Nucleus accumbens (tissue), 56 donors: ENCODE measurements at places on chromosomes 5 and 9.

- peak; percentile 44 for DNase-seq
Measured at GRCh38 chr5:77168161-77168878, 42.2 kb upstream of the PDE8B start.

- DNase-seq: no peak
Measured at GRCh38 chr5:78961743-78962142, 23.4 kb downstream of the ARSB start.

DNA sequence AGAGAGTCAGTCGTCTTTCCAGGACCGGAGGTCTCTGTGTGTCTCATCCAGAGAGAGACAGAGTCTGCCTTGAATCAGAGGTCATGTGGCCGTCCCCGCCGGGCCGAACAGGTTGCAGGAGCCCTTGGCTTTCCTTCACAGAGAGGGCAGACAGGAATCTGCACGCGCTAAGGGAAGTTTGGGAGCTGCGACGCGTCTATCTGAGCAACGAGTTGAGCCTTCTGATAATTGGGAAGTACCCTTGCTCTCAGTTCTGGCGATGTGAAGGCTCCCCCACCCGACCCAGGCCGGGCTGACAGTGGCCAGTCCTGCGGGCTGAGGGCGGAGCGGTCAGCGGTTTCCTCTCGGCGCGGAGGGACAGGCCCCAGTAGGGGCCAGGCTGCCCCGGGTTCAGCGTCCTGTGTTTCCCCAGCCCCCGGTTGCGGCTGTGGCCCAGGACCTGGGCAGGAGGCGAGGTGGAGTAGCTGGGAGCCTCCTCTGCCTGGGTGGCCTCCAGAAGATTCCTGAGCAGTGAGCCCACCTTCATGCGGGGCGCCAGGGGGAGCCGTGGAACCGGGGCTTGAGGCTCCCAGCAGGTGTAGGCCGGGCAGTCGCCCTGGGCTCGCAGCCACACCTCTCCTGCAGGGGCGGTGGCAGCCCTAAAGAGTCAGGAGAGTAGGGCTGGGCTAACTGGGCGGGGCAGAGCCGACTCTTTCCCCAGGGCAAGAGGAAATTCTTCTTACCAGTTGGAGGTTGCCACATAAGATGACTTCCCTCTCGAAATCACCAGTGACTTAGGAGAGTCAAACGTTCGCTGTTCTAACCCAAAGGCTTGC, 13.9 kb downstream of the NR2F1 start:
- no peak for DNase-seq

DNA sequence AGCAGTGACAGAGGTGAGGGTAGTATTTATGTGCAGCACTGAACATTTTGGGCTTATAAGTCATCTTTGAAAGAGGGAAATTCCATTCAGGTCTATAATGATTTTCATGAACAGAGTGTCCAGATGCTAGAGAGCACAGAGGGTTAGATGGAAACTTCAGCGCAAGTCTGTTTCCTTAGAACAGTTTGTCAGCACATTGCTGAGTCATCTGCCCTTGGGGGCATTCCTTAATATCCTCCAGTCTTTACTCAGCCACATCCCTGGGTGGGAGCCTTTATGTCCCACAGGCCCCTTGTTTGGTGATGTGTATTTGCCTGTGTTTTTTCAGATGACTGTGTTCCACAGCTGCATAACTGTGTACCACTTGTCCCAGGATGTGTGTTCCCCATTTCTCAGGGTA, 138.5 kb upstream of the S1PR3 start:
- DNase-seq: no peak

DNA sequence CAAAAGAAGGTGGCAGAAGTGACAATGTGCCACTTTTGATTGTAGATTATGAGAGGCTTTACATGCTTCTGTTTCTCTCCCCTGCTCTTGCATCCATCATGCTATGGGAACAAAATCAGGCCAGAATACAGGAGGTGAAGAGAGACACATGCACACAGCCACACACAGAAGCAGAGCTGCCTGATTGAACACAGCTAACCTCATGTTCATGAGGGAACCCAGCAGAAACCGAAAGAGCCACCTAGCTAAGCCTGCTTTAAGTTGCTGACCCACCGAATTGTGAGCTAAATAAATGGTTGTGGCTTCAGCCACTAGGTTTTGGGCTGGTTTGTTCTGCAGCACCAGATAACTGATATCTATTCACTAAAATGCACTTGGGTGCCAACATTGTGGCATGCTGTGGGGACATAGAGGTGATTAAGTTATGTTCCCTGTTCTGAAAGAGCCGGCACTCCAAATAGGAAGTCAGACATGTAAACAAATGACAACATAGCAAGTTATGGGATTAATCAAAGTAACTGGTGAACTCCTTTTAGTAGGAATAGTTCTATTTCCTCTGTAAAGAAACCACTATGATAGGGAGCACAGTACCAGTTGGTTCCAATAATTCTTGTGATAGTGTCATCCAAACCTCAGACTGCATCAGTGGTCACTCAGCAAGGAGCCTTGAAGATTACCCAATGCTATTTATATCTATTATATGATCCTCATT, 93.6 kb upstream of the TNC start:
- DNase-seq: no peak

GRCh38 chr5:37837414-37838032, 2.3 kb downstream of the GDNF start:
- peak; percentile 85 for DNase-seq

DNA sequence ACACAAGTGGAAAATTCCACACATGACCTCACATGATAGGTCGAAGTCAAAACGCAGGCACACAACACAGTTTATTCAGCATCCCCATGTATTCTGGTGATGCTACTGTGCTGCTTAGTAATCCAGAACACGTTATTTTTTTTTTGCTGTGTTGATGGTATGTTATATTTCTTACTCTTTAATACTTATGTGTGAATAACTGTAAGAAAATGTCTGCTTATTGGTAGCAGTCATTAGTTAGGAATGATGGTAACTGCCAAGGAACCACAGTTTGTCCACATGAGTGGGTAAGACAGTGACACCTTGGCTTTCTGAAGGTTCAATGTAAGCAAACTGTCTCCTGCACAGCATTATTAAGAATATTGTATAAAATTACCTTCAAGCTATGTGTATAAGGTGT, 107.7 kb upstream of the DAPK1 start:
- DNase-seq: no peak

- DNase-seq: no peak
Measured at GRCh38 chr5:124842725-124843595, 96.5 kb upstream of the ZNF608 start.

DNA sequence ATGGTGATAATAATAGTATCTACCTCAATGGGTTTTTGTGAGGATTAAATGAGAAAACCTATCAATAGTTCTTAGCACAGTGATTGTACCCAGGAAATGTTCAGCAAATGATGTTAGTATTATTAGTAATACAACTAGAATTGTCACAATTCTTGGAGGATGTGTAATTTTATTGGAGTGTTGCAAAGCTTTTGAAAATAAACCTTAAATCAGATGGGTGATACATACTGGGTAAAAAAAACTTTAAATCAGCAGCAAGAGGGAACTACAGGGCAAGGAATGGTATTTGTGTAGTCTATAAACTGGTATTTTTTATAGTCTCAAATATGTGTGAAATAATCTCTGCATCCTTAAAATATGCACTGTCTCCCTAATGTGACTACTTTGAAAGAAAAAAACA, 371.6 kb downstream of the PIK3R1 start:
- DNase-seq: no peak

DNA sequence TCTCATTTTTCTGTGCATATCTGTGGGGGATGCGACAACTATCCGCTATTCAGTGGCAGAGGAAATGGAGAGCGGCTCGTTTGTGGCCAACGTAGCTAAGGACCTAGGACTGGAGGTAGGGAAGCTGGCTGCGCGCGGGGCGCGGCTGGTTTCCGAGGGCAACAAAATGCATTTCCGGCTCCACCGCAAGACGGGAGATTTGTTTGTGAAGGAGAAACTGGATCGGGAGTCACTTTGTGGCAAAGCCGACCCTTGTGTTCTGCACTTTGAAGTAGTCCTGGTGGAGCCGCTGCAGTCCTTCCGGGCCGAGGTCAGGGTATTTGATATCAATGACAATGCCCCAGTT, 320 bp downstream of the PCDHB1 start:
- no peak for DNase-seq

DNA sequence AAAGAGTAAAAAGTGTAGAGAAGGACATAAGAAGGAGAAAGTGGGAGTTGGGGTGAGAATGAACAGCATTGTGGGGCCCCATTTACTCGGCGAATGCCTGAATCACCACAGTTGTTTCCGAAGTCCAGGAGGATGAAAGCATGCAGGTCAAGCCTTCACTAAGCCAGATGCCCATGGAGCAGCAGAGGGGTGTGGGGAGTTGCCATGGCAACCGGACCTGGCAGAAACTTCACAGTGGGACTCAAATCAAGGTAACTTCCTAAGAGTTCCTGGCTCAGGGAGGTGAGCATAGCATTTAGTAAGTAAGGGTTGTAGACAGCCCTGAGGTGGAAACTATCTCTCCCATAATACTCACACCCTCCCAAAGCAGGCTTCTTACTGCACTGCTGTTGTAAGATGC, 357.1 kb downstream of the TRIM32 start:
- DNase-seq: no peak

GRCh38 chr9:35828716-35829083, at the start of gene FAM221B:
Gene FAM221B (minus strand): TSS chr9:35828732. CDS start chr9:35826161, 2,571 bp downstream.
- DNase-seq: no peak

GRCh38 chr5:6632324-6632887, 438 bp downstream of the NSUN2 start:
- DNase-seq: no peak
